ENCODE measurements at places on chromosomes 1 and 21.

GRCh38 chr1:161935264-161935663 lies 88.4 kb downstream of the OLFML2B start:
- no peak for DNase-seq

GRCh38 chr1:204530932-204531331 lies 14.7 kb downstream of the MDM4 start:
- DNase-seq = no peak

- no peak for DNase-seq
These were observed 19.3 kb upstream of the ACTL8 start for GRCh38 chr1:17735793-17736192.

DNA sequence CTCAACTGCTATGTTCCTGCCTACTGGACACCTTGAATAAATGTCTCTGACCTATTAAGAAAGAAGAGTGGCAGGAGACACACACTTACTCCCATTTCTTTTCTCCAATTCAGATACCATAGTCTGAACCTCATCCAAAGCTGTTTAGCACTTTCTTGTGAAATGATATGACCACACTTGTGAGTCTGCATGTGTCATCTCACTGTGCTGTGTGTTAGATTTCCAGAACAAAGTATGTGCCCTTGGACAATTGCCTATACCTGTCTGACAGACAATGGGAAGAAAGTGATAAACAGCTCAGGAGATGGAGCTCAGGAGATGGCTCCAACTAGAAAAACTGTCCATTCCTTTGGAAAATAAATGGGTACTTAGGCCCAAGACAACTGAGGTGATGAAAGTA lies 48.4 kb downstream of the USP48 start:
- DNase-seq = no peak

GRCh38 chr1:30478799-30479563 lies 244.4 kb downstream of the MATN1 start:
- DNase-seq = no peak

GRCh38 chr1:162380061-162380846 lies 1.3 kb upstream of the C1orf226 start:
- no peak for DNase-seq

- DNase-seq = no peak
These were observed 55.6 kb upstream of the FBXO28 start for GRCh38 chr1:224058303-224058702.

DNA sequence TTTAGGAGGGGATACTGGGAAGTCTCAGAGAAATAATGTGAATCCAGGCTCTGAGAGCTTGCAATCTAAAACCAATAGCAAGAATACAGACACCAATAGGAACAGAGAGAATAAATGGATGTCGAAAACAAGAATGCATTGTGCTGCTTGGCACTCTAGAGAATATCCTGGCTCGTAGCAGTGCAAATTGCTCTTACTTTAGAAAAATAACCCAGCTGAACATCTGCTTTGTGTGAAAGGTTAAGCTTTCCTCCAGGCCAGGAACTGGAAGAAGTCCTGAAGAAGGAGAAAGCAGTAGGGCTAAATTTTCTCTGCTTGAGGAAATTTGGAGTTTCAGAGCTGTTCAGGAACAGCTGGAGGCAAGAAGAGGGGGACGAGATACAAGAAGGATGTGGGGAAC lies 382.3 kb downstream of the HHIPL2 start:
- DNase-seq = no peak

- no peak for DNase-seq
These were observed 32.3 kb downstream of the VWA5B1 start for GRCh38 chr1:20322825-20323612.

DNA sequence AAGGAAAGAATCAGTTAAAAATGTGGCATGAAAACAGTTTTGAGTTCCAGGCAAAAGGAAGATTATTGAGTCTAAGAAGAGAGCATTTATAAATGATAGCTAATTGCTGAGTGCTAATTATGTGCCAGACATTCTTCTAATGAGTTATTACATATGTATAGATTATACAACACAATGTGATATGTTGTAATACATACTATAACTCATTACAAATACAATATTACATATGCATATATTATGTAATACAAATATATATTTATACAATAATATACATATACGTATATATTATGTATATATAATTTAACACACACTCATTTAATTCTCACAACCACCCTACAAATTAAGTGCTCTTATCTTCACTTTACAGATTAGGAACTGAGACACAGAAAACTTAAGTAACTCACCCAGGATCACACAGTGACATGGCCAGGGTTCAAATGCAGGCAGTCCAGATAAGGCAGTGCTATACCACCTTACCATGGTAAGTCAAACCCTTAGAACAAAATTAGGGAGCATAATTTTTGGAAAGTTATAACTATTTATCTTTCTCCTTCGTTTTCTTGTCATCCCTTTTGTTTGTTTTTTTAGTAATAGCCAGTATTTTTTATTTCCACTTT lies 4.0 kb downstream of the SORT1 start:
- no peak for DNase-seq

- DNase-seq = no peak
These were observed at the start of gene S100A14 for GRCh38 chr1:153616144-153616916. Gene S100A14 (minus strand): TSS chr1:153616325. CDS start chr1:153615858, 467 bp downstream.

DNA sequence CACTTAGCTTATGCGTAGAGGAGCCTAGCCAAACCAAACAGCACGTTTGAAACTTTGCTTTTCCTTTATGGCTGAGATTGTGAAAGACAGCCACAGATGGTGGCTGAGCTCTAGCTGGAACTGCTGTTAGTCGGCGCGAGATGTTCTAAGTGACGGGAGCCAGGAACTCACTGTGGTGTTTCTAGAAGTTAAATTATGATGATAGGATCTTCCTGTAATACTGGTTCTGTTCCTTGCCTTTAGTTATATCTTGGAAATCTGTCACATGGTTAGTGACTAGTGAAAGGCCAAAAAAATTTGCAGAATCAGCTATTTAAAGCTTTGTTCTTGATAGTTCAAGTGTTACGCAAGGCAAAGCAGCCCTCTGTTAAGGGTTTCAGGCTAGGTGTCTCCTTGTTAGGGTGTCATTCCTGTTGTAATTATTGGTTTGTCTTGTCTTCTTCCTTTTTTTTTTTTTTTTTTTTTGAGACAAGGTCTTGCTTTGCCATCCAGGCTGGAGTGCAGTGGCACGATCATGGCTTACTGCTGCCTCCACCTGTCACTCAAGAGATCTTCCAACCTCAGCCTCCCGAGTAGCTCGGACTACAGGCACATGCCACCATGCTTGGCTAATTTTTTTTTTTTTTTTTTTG lies 22.6 kb downstream of the AK4 start:
- no peak for DNase-seq

DNA sequence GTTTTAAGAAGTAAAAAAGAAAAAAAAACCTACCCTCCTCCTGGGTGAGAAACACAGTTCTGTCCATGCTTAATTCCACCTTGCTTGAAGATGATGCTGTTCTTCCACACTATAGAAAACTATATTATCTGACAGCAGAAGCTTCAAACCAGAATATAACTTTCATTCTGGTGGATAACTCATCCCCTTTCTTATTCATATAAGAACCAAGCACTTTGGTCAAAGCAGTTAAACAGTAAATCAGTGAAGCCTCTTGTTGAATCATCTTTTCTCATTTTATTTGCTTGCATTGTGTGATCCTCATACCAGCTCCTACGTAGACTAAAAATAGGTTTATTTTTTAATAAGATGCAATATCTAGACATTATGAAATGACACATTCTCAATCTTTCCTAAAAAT lies 36.7 kb upstream of the PRDX6 start:
- no peak for DNase-seq

DNA sequence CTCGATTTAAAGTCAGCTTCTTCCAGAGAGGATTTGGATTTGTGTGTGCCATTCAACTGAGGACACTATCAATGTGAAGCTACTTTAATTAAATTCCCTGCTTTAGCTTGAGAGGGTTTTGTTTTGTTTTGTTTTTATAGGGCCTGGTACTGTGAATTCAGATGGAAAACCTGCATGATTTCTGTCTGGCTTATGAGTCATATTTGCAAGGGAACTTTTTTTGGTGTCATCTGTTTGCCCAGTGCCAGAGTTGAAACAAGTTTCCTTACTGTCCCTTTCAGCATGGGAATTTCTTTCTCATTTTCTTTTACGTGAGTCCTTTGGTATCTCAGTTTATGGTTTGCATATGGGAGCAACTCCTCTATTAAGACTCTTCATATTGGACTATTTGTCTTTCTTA lies 194.6 kb downstream of the GREM2 start:
- DNase-seq = no peak

GRCh38 chr1:35629051-35629450 lies 12.3 kb downstream of the PSMB2 start:
- no peak for DNase-seq

GRCh38 chr1:196306421-196306820 lies 301.8 kb downstream of the KCNT2 start:
- no peak for DNase-seq

DNA sequence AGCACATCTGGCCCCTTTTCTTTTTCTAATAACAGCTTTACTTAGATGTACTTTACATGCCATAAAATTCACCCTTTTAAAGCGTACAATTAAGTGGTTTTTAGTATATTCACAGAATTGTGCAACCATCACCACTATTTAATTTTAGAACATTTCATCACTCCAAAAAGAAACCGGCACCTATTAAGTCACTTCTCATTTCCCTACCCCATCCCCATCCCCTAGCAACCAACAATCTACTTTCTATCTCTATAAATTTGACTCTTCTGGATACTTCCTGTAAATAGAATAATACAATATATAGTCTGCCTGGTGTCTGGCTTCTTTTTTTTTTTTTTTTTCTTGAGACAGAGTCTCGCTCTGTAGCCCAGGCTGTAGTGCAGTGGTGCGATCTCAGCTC lies 59.5 kb upstream of the ENAH start:
- DNase-seq = no peak

- no peak for DNase-seq
These were observed 199.4 kb upstream of the PTGFR start for GRCh38 chr1:78291418-78291817.

DNA sequence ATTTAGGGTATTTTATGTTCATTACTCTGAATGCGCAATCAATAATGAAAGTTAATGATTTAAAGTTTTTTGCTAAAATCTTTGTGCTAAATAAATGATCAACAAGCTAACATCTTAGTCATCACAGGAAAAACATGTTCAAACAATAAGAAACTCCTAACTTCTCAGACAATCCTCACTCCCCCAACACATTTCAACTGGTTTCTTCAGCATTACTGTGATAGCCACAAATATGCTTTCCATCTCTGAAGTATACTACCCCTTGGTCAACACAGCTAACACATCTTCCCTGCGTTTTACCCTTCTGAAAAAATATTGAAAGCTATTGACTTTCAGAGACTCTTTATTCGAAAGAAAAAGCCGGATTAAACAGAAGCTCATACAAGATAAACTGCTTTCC lies 85.8 kb downstream of the ZNF644 start:
- DNase-seq = no peak

- no peak for DNase-seq
These were observed 207.6 kb upstream of the HMCN1 start for GRCh38 chr1:185526344-185527307.

DNA sequence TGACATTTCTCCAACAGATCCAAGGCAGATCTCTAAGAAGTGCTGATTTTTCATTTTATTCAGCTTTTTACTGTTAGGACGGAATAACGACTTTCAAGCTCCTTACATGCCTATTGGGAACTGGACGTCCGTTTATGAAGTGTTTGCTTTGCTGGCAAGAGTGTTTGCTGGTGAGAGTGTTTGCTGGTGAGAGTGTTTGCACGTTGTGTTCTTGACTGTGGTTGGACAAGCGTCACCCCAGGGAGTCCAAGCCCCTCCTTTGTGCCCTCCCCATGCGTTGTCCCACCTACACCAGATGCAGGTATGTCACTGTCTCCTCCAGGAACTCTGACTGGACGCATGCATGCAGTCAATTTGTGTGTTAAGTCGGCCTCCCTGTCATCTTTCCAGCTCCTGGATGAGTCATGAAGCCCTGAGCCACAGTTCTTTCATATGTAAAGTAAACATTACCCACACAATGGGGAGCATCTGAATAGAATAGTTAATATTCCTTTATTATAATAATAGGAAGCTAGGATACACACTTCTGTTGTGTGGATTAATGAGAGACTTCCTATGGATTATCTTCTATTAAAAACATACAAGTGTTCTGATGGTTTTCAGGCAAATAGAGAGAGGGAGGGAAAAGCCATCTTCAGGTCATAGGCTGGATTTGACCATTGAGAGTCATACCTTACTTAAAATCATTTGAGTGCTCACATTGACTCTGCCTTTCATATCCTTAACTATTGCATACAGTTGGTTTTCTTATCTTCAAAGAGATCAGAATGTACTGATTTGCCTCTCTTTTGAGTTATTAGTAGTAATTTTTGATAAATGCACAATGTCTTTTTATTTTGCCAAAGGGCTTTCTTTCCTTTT lies 119.2 kb downstream of the GALNT2 start:
- DNase-seq = no peak

DNA sequence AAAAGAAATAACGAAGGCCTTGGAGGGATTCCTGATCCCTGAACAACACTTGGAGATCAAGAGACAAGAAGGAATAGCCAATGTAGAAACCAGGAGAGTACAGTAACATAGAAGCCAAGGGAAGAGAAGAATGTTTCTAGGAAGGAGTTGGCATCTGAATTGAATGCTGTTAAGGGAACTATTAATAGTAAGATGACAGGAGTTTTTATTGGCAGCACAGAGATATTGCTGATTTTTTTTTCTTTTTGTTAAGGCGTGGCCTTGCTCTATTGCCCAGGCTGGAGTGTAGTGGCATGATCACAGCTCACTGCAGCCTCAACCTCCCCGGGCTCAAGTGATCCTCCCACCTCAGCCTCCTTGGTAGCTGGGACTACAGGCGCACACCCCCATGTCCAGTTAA lies 9.6 kb upstream of the SFT2D2 start:
- DNase-seq = no peak

- DNase-seq = no peak
These were observed 5.5 kb upstream of the LAPTM5 start for GRCh38 chr1:30762930-30763650.

GRCh38 chr1:168599641-168600040 lies 23.2 kb downstream of the XCL1 start:
- no peak for DNase-seq

DNA sequence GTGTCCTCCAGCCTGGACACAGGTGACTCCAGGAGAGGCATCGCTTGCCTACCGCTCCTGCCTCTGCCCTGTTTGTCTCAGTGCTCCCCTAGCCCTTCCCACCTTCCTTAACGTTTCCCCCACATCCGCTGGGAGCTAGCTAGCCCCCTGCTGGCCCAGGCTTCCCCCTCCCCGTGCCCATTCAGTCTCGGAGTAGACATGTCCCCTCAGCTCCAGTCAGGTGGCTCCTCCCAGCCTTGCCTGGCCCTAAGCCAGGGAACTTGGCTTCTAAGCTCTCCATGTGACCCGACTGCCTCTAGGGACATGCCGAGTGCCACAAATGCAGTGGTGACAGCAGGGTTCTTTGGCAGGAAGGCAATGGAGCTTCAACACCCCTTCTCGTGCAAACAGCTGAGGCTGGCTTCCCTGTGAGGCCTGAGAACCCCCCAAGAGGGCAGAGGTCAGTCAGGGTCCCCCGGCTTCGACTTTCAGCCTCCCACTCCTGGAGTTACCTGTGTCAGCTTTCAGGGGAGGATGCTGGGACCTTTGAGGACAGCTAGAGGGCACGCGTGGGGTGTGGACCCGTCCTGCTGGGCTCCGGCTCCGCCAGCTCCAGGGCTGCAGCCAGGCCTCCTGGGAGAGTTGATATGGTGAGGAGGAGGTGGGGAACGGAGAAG lies 16.2 kb downstream of the DRAXIN start:
- no peak for DNase-seq

All from cerebellar nuclear complex (tissue), 1 donor.